ENCODE measurements at places on chromosomes 3 and 15.

- DNase-seq = no peak
Observed at GRCh38 chr15:84111575-84111974, 124.0 kb upstream of the GOLGA6L4 start.

DNA sequence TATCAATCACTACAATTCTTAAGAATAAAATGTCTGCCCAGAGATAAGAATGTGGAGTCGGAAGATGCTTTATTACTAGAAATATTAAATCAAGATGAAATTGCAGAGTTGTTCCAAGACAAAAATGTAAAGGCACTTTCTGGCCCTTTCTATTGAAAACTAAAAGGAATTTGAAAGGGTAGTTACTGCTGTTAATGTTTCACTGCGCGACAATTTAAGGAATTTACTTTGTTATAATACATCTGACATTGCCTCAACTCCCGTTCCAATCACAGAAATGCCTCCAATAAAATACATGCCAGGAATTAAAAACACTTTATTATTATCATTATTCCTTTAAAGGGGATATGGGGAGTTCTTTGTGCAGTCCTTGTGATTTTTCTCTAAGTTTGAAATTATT lies 26.4 kb downstream of the RSL24D1 start:
- no peak for DNase-seq

GRCh38 chr3:194125442-194125841 lies 10.5 kb upstream of the HES1 start:
- DNase-seq = no peak

DNA sequence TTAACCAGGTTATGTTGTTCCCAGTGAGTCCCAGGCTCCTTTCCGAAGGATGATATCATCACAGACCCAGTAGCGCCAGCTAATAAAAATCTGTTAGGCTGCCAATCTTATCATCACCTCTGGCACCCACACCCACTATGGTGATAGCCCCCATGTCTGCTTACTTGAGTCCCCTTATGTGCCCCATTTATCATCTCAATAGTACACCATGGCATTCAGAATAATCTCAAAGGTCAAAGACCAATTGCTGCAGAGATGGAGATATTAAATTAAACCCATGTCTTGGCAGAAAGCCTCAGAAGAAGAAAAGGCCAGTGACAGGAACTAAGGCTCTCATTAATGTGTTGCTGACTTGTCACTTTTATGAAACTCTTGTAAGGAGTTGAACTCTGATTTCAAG lies 32.8 kb downstream of the CPNE4 start:
- no peak for DNase-seq

- DNase-seq = peak; percentile 19
Observed at GRCh38 chr3:63993653-63994079, 29.6 kb downstream of the PSMD6 start.

DNA sequence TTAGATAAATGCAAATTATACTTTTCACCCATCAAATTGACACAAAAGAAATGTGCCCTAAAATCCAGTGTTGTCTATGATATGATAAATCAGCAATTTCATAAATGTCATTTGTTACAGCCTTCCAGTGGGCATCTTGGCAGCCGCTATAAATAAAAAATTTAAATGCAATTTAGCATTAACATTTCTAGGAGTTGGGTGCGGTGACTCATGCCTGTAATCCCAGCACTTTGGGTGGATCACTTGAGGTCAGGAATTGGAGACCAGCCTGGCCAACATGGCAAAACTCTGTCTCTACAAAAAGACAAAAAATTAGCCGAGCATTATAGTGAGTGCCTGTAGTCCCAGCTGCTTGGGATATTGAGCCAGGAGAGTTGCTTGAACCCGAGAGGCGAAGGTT lies 65.9 kb upstream of the POMGNT2 start:
- DNase-seq = no peak

- no peak for DNase-seq
Observed at GRCh38 chr3:130857336-130858026, 36.4 kb upstream of the ATP2C1 start.

GRCh38 chr15:101050623-101051290 lies 131.6 kb downstream of the LRRK1 start:
- no peak for DNase-seq

DNA sequence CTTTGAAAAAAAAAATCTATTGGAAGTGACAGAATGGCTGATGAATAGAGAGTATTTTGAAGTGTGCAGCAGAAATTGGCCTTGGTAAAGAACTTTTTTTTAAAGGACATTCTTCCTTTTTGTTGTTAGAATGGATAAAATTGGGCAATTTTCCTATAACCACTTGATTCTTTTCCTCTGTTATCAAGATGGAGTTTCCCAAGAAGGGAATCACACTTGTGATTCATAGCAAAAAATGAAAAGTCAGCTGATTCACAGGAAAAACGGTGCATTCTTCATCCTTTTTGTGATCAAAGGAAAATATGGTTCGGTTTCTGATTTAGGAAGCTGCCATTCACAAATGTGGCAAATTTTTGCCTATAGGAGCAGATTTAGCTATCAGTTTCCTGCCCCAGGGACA lies 486.8 kb downstream of the GBE1 start:
- no peak for DNase-seq

DNA sequence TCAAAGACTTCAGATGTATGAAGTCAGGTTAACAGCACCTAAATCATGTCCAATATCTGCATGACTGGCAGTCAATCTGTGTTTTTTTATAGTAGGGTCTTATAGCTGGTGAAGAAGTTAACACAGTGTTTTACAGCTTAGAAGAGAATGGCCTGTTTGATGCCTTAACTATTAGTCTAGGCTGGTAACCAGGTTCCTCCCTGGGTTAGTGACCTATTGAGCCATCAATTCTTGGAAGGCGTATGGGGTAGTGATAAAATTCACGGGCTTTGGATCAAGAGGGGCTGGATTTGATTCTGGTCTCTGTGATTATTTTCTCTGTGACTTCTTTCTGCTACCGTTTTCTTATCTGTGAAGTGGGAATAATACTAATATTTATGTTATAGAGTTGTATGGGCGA lies 16.0 kb upstream of the TNFSF10 start:
- DNase-seq = no peak

GRCh38 chr3:16255726-16256125 lies 9.0 kb downstream of the DPH3 start:
- no peak for DNase-seq

DNA sequence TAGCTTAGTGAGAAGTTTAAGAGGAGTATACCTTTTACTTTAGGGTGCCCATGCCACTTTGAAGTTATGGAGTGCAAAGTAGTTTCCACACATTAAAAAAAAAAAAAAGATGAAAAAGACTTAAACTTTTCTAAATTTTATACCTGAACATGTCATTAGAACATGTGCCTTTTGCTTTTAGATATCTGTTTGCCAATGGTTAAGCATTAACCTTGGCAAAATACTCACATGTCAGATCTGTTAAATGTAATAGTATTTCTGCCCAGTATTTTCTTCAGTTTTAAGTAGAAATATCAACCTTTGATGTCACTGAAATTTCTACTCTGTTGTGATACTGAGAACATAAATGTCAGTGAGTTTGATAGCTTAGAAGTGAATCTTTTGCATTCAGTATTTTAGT lies 12.2 kb downstream of the ZFAND6 start:
- DNase-seq = no peak

DNA sequence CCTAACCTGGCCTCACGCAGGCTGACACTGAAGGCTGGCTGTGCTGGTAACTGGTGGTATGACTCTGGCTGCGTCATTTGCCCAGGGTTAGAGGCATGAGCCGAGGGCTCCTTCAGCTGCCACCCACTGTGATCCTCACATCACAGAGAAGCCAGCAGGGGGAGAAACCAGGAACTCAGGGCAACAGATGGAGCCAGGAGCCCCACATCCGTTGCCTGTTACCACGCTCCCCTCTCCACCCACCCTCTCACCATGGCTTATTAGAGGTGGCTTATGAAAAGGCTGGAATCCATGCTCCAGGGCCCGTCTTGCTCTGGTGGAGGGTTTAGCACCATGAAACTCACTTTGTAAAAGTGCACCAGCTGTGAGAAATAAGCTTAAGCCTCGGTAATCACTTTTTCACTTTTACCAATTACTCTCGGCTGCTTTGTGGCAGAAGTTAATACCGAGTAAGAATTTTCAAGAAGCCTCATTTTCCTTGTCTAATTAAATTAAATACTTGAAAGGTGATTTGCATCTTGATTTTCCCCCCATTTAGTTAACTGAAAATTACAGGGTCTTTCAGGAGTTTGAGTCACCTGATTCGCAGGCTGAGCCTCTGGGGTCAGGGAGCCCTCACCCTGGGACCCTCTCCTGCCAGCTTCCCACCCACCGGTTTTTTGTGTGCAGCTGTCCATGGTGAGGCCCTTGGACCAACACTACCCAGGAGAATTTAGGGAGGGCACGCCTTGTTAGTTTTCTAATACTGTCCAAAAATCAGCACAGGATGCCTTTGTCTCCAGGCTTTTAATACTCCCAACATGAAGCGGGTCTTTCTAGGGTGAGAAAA lies 60.9 kb downstream of the ASB7 start:
- no peak for DNase-seq

DNA sequence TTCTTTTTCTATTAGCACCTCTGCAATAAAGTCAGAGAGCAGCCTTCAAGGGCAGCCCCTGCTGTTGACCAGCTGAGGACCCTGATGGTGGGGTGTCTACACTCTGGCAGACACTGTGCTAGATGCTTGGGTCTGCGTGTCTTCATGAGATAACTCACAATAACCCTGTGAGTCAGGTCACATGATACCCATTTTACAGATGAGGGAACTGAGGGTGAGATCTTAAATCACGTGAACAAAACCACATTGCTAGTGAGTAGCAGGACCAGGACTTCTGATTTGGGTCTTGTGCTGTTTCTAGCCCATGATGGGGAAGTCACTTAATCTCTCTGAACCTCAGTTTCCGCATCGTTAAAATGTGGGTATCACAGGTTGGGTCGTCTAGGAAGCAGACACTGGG lies 118.5 kb upstream of the LIPC start:
- DNase-seq = no peak

DNA sequence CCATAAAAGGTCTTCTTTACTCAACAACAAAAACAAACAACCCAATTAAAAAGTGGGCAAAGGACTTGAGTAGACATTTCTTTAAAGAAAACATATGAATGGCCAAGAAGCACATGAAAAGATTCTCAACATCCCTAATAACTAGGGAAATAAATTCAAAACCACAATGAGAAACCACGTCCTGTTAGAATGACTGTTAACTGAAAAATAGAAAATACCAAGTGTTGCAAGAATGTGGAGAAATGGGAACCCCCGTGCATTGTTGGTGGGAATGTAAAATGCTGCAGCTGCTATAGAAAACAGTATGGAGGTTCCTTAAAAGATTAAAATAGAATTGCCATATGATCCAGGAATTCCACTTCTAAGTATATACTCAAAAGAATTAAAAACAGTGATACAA lies 34.8 kb downstream of the NMNAT3 start:
- DNase-seq = no peak

DNA sequence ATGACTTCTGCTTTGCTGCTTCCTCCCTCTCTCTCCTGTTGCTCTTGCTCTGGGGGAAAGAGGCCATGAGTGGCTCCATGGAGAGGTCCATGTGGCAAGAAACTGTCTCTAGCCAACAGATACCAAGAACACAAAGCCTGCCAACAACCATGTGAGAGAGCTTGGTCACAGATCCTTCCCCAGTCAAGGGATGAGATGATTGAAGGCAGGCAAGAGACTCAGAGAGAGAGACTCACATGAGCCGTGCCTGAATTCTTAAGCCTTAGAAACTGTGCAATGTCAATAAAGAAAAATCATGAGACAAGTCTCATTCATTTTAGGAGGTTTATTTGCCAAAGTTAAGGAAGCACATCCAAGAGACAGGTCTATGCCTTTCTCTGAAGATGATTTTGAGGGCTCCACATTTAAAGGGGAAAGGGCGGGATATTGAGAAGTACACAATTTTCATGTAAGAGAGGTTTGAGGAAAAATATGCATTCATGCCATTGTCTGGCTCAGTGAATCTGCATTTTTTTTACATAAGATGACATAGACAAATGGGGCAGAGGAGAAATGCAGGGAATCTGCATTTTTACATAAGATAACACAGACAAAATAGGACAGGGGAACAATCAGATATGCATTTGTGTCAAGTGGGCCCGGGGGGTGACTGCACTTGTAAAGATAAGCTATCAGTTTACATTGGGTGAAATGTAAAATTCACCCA lies 59.5 kb upstream of the SUCLG2 start:
- no peak for DNase-seq

DNA sequence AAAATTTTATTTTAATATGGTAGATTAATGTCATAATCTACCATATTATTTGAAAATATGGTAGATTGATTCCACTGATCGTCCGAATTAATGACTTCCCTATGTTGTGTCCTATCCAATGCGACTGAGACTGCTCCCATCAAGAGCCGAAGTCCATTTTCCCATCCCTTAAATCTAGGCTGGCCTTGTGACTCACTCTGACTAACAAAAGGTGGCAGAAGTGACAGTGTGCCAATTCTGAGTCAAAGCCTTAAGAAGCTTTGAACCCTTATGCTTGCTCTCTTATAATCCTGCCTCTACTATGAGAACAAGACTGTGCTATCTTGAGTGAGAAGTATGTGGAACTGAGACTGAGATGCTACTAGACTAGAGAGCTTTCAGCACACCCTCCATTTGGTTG lies 387.2 kb downstream of the ROBO1 start:
- no peak for DNase-seq

GRCh38 chr3:98361289-98361688 lies 7.6 kb downstream of the OR5K4 start:
- DNase-seq = no peak

DNA sequence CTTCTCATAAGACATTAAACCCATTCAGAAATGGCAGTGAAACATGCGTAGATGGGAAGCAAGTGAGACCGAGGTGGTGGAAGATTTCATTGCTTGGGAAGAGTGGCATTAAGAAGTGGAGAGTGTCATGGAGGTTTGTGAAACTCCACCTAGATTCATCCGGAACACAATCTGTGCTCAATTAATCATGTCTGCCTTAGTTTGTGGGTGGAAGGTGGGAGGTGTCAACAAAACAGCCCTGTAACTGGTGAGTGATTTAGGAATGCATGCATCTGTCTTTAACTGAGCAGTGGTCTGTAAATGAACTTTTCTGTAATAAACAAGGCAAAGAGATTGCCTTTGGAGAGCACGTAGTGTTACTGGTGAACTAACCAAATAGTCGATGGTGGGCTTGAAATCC lies 113.7 kb downstream of the WNT5A start:
- no peak for DNase-seq

GRCh38 chr15:71275098-71275497 lies 159.8 kb downstream of the THSD4 start:
- DNase-seq = no peak

GRCh38 chr15:78317145-78317836 lies 17.9 kb upstream of the SKIC8 start:
- no peak for DNase-seq
